ENCODE measurements at places on chromosomes 3 and 15. TPM values are rescaled to one million over a fixed set of nuclear protein-coding genes. Genes with fewer than 3 reads are reported as not detected.

Gene GPR15
- 5.1 TPM for total RNA-seq

Gene FSTL1
- total RNA-seq: 84.2 TPM

Gene IL12A
- total RNA-seq: 1.2 TPM

DNA sequence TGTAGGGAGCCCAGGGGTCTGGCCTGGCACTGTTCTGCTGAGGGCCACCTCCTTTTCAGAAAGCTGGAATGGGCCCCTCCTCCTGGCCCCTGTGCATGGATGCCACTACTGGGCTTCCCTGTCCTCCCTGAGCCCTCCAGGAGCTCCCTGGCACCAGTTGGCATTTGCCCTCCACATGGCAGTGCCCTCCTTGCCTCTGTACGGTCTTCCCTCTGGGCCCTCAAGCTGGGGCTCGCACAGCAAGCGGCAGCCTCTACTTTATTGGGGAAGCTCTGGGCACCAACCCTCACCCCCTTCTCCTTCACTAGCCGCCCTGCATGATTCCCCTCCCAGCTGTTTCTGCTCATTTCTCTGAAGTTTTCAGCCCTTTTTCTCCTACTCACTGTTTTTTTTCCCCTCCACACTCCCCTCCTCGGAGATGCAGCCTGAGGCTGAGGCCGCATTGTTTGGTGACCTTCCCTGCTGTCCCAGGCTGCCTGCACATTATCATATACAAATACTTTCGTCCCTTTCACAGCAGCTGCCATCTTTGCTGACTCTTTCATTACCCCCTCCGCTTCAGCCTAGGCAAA lies 127.3 kb downstream of the EEFSEC start:
- no peak for DNase-seq

All from Peyer's patch (tissue), 4 donors.